ENCODE measurements at places on chromosomes 11 and 22. TPM values are rescaled to one million over a fixed set of nuclear protein-coding genes. Genes with fewer than 3 reads are reported as not detected.

The ISX gene
- total RNA-seq: not detected

The KREMEN1 gene
- 0.28 TPM for total RNA-seq

The OR4C11 gene
- total RNA-seq: not detected

DNA sequence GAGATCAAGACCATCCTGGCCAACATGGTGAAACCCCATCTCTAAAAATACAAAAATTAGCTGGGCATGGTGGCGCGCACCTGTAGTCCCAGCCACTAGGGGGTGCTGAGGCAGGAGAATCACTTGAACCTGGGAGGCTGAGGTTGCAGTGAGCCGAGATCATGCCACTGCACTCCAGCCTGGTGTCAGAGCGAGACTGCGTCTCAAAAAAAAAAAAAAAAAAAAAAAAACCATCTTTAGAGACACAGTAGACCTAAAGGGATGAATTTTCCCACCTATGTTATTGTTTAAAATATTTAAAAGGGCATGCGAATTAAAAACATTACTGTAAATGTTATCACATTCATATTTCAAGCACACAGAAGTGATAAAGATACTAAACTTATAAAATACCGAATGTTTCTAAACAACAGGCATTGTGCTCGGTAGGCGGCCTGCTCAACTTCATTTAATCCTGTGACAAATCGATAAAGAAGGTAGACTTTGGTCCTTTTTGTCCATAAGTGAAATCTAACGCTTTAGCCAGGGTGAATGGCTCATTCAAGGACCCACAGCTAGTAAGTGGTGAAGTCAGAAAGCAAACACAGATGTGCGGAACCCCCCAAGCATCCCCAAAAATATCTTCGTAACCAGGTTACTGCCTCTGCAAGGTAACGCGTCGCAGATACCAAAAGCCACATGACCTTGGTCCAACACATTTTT is 16.1 kb downstream of the NCAPD3 start:
- DNase-seq: peak; percentile 51

DNA sequence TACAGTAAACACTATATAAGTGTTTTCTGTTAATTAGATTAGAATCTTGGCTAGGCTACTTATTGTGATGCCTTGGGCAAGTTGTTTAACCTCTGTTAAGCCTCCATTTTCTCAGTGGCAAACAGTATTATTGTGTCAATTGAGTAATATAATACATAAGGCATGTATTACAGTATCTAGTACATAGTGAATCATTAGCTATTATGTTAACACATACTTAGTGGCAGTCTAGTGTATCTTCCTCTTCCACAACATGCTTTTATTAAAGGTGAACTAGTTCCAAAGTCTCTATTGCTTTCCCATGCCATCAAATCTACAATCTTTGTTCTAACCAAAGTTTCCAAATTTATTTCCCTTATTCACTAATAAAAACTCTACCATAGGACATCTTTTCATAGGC is 200.9 kb downstream of the SOX6 start:
- no peak for DNase-seq

GRCh38 chr11:96012086-96012824 is 88.3 kb upstream of the MTMR2 start:
- DNase-seq: peak; percentile 77

GRCh38 chr11:71244116-71244810 is 8.1 kb downstream of the SHANK2 start:
- no peak for DNase-seq

DNA sequence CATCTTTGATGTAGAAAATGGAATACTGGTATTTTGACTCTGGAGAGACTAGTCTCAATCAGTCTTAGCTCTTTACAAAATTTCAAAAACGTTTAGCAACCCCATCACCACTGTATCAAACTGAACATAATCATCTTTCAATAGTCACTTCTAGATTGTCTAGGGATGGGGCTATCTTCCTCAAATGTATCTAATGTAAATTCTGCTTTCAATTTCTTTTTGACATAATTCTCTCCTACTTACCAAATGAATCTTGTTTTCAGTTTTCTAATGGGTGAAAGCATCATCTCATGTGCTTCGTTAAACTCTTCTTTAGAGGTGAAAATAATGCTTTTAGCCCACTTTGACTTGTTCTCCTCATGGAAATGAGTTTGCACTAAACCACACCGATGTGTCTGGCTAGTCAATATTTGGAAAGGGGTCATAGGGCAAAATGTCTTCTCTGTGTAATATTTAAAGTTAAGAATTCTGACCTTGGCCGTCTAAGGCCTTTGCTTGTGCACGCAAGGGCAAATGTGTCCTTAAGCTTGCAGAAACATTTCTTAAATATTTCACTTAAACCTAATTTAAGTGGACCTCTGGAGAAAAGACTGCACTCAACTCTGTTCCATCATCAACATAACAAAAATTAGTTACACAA is 5.2 kb downstream of the SIK3 start:
- DNase-seq: no peak

DNA sequence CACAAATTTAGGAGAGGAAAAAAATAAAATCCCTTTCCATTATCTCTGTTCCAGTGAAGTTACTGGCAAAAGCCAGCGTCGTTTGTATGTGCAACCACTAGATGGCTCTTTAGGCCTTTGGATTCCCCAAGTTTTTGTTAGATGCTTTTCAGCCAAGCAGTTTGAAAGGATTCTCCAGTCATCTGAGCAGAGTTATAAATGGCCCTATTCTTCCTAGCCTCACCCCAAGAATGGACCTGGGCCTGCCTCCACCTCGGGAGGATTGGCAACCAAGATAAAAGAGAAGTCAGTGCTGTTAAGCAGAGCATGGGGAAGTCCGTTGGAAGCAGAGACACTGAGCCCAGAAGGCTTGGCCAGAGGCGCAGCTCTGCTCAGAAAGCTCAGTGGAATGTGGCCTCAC is 15.4 kb downstream of the FAM181B start:
- peak; percentile 38 for DNase-seq

GRCh38 chr11:111906680-111907079 is 4.9 kb downstream of the CRYAB start:
- no peak for DNase-seq

DNA sequence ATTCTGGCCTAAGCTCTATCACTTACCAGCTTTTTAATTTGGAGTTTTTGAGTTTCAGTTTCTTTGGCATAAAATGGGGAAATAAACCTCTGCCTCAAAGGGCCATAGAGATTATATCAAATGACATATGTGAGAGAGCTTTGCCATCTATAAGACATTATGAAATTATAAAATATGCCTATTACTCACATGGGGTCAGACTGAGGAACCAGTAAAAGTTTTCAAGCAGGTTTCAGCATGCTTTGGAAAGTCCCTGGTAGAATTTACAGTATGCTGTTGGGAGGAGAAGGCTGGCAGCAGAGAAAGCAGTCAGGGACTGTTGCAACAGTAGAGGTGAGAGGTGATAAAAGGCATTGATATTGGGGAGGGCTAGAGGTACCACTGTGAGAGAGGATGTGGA is 13.6 kb upstream of the MTNR1B start:
- DNase-seq: no peak

- DNase-seq: no peak
Observed at GRCh38 chr11:9089636-9090035, 1.8 kb downstream of the SCUBE2 start.

- DNase-seq: no peak
Observed at GRCh38 chr22:21447694-21448402, 19.3 kb upstream of the TMEM191C start.

- DNase-seq: no peak
Observed at GRCh38 chr11:68090706-68091105, 30.5 kb downstream of the CHKA start.

GRCh38 chr22:46044621-46045458 is 67.9 kb upstream of the WNT7B start:
- peak; percentile 49 for DNase-seq

All from CD8-positive, alpha-beta memory T cell (primary cell).